ENCODE measurements at places on chromosomes 1 and 21. TPM values are rescaled to one million over a fixed set of nuclear protein-coding genes. Genes with fewer than 3 reads are reported as not detected.

GRCh38 chr1:242205622-242206489 lies 207.0 kb upstream of the MAP1LC3C start:
- no peak overlapping the region for H3K4me3 ChIP-seq
- no peaks in the 10 kb centered on the region for H3K4me1 ChIP-seq
- H3K36me3 ChIP-seq, result no peaks in the 10 kb centered on the region
- no peak for DNase-seq
- H3K27me3 ChIP-seq, result no peaks in the 10 kb centered on the region
- no peak overlapping the region for H3K27ac ChIP-seq

- H3K36me3 ChIP-seq, result no peaks in the 10 kb centered on the region
- no peak overlapping the region for H3K27ac ChIP-seq
- no peaks in the 10 kb centered on the region for H3K4me1 ChIP-seq
- H3K4me3 ChIP-seq, result no peak overlapping the region
- no peak for DNase-seq
Measured at GRCh38 chr1:240666568-240667198, 54.7 kb upstream of the GREM2 start.

DNA sequence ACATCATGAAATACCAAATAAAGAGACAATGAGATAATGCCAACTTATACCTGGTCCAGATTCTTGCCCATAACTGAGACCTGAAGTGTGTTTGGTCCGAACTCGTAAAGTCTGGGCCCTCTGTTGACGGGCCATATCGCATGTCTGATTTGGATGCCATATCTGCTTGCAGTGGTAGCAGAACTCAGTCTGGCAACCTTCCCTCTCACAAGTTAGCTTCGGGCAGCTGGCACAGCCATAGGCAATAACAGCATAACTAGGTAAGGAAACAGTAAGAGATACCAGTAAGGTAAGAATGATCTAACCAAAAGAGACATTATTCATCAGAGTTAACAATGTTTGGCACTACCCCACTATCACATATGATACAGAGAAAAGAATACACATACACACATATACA lies 15.1 kb downstream of the RNF19B start:
- no peaks in the 10 kb centered on the region for H3K27me3 ChIP-seq
- H3K36me3 ChIP-seq, result no peaks in the 10 kb centered on the region
- no peak overlapping the region for H3K4me3 ChIP-seq
- no peak for DNase-seq
- peak overlapping the region; percentile 64 for H3K27ac ChIP-seq

GRCh38 chr1:15328351-15329103 lies 81.2 kb upstream of the EFHD2 start:
- H3K4me1 ChIP-seq, result peaks cover 44% of the 10 kb centered on the region
- peak overlapping the region; percentile 1 for H3K4me3 ChIP-seq
- no peaks in the 10 kb centered on the region for H3K27me3 ChIP-seq
- no peaks in the 10 kb centered on the region for H3K36me3 ChIP-seq
- DNase-seq, result no peak

- H3K36me3 ChIP-seq, result peaks cover 24% of the 10 kb centered on the region
- peak overlapping the region; percentile 79 for H3K27ac ChIP-seq
- peaks cover 48% of the 10 kb centered on the region for H3K4me1 ChIP-seq
- H3K4me3 ChIP-seq, result peak overlapping the region; percentile 95
Measured at GRCh38 chr1:155934936-155935590, 850 bp upstream of the KHDC4 start.

The CA6 gene
- total RNA-seq, result not detected

The DFFA gene
- 16.2 TPM for total RNA-seq

DNA sequence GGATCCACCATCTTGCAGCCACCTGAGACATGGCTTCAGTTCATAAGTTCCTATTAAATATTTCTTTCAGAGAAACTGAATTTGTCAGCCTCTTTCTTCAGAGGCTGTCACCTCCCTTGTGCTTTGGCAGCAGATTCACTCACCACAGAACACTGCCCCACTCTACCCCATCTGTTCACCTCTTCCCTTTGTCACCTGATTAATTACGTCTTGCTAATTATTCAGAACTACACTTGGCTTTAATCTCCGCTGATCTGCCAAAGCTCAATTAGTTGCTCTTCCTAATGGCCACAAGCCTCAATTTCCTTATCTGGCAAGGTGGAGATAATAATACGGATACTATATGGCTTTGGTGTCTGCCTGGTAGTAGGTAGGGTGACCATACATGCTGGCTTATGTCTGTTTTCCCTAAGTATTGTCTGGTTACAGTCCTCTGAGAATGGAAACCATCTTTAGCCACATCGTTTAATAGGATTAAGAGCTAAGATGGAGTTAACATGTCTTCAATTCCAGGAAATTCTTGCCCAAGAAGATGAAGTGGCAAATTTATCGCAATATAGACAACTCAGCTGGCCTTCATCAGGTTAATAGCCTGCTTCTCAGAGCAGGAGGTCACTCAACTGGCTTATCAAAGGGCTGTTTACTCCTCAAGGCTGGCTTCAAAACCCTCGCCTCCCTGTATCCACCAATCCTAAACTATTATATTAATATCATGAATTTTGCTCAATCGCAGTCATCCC lies 58.2 kb upstream of the ADAR start:
- H3K36me3 ChIP-seq, result no peaks in the 10 kb centered on the region
- H3K4me1 ChIP-seq, result no peaks in the 10 kb centered on the region
- no peaks in the 10 kb centered on the region for H3K27me3 ChIP-seq
- H3K4me3 ChIP-seq, result no peak overlapping the region

- no peak overlapping the region for H3K4me3 ChIP-seq
- DNase-seq, result no peak
- no peak overlapping the region for H3K27ac ChIP-seq
- peaks cover 23% of the 10 kb centered on the region for H3K4me1 ChIP-seq
Measured at GRCh38 chr1:115170377-115170776, 81.1 kb upstream of the TSPAN2 start.

DNA sequence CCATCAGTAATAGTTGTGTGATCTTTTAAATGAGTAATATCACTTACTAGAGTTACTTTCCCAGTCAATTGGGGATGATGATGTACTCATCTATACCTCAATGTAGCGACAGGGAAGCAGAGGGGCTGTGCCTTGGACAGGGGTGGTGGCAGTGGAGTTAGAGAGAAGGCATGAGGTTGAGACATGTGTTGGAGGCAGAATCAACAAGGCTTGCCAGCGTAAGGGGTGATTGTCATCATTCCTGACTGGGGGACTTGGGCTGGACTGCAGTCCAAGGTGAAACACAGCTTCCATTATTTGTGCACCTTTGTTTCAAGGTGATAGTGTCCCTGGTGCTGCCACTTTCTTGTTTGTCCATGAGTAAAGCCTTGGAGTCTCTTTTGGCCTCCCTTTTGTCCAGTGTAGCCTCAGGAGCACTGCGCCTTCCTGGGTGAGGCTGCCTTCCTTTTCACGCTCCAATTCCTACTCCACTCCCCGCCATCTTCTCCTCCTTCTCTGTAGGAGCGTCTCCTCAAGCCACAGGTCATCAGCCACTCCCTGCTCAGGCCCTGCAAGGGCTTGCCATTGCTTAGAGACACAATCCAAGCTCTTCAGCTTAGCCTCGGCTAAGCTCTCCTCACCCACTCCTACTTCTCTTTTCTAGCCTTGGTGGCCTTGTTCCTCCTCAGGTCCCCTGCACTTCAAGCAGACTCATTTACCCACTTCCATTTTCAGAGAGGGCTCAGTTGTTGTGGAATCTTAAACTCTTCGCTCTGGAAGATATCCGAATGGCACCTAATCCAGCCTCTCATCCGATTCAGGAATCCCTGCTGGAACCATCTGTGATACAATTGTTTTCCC lies 77.6 kb upstream of the CD34 start:
- no peaks in the 10 kb centered on the region for H3K36me3 ChIP-seq
- H3K4me1 ChIP-seq, result no peaks in the 10 kb centered on the region
- H3K4me3 ChIP-seq, result no peak overlapping the region
- H3K27me3 ChIP-seq, result no peaks in the 10 kb centered on the region
- DNase-seq, result peak; percentile 61
